ENCODE measurements at places on chromosomes 4 and X. TPM values are rescaled to one million over a fixed set of nuclear protein-coding genes. Genes with fewer than 3 reads are reported as not detected.

Gene PWWP3B
- not detected for total RNA-seq

Gene RNF175
- not detected for total RNA-seq

Gene CT45A8
- not detected for total RNA-seq

Gene RTL9
- 0.07 TPM for total RNA-seq

Gene MID1
- 59.8 TPM for total RNA-seq

Gene ATP1B4
- total RNA-seq = not detected

Gene CFAP97
- total RNA-seq = 16.9 TPM

Gene WDR44
- total RNA-seq = 10.8 TPM

Gene PSAPL1
- total RNA-seq = 0.10 TPM

Gene ADGRL3
- 0.03 TPM for total RNA-seq

Gene ERVMER34-1
- total RNA-seq = 1.2 TPM

Gene MAPK10
- total RNA-seq = 0.45 TPM

Gene GABRA4
- not detected for total RNA-seq

Gene ARAP2
- 0.47 TPM for total RNA-seq

Gene CTAG2
- total RNA-seq = not detected

Gene TREX2
- total RNA-seq = 2.0 TPM

Gene VCX2
- total RNA-seq = not detected

Gene LRPAP1
- total RNA-seq = 134 TPM

Gene ZNF518B
- 4.1 TPM for total RNA-seq

Gene GYPB
- total RNA-seq = not detected

Gene XAGE2
- not detected for total RNA-seq

Gene VAMP7
- total RNA-seq = 37.8 TPM

Gene IBSP
- not detected for total RNA-seq

Gene IL2
- total RNA-seq = not detected

Gene SPCS3
- 42.3 TPM for total RNA-seq

Gene AFM
- not detected for total RNA-seq

Gene COX18
- 6.5 TPM for total RNA-seq

Gene ABLIM2
- 0.39 TPM for total RNA-seq

Gene RFC1
- 20.3 TPM for total RNA-seq

Gene MAGEE2
- not detected for total RNA-seq

Gene GPRIN3
- total RNA-seq = 4.1 TPM

All from A549 treated with DMSO at 1 μM for 4 hours (cell line).